CD8-positive, alpha-beta T cell (primary cell): ENCODE measurements at places on chromosomes 2 and 18.

DNA sequence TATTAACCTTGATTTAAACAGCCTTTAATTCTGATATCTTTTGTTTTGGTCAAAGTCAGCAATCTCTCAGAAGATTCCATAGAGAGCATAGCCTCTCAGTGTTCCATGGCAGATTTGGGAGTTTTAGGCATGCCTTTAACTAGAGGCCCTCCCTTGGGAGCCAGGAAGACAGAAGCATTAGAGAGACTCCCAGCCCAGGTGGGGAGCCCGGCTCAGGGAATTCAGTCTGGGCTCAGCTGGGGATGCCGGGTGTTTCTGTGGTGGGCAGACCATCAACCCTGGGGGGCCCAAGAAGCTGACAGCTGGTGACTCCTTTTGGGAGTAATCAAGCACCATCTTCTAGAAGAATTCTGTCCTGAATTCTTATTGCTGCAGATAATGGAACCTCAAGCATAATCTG lies 99.7 kb upstream of the CELF4 start:
- DNase-seq, result no peak

DNA sequence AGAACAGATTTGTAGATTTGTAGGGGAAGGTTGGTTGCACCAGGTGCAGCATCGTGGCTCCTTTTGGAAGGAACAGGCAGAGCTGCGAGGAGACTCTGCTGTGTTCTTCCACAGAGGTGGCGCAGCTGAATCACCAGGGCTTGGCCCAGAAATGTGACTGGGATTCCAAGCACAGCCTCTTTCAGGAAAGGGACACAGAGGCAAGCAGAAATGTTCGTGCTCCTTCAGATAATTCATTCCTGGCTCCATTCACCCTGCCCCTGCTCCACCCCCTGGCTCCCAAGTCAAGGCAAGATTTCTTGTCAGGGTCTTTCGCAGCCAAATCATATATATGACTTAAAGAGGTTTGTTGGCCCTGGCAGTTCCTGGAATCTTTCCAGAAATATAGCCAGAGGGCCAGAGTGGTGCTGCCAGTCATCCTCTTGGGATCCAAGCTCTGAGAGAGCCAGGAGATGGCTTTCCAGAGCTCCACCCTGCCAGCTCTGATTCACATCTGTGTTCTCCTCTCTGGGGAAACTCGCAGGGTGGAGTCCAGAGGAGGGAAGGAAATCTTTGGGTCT lies 203.9 kb upstream of the TANK start:
- no peak for DNase-seq

DNA sequence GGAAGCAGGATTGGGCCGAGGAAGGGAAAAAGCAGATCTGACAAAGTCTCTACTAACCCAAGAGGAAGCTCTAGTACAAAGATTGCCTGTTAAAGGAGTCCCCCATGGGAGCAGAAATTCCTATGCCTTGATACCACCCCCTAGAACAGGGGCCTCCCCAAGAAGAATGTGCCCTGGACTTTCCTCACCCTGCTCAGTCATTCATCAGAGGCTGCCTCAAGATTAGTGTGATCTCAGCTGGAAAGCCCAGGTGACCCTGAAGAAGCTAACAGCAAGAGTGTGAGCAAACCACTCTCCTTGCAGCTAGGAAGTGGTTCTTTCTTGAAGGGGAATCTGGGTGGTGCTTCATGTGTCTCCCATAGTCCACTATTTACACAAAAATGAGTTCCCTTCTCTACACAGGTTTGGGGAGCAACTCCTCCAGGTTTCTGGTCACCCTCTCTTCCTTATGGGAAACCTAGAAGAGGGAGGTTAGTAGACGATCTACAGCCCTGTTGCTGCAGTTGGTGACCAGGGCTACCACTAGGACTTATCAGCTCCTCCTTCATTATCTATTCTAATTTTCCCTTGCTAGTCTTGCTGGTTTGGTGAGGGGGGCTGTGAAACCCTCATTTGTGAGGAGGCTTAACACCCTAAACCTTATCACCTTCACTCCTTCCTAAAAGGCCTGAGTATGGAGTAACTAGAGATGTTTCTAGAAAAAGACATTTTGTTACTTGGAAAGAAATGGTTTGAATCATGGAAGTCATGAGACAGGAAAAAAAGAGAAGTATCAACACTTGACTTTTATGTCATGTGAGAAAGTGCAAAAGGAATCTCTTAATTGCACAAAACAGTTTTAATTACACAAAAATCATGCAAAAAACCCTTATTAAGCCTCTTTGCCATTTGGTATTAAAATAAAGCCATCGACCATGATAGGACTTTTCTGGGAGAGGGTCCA lies 2.9 kb upstream of the WDR7 start:
- no peak for DNase-seq

DNA sequence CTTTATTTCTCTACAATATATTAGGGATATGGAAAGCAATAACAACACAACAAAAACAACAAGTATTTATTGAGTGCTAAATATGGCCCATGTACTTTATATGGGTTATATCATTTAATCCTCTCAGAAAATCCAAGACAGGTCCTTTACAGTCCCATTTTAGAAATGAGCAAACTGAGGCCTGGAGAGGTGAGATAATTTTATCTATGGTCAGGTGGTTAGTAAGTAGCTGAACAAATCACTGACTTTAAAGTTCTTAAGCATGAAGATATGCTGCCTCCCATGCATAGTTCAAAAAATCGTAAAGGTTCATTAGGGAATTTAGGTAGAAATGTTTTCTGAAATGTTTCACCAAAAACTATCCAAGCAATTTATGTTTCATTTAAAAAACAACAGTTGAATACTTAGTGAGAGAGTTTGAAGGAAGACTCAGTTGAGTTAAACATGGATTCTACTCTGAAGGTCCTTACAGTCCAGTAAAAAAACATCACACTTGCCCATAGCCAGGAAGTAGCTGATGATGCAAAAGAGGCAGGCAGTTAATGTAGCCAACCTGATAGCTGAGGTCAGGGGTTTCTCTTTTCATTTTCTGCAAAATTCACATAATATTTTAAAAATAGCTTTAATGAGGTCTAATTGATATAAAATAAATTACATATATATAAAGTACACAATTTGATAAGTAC lies 7.6 kb upstream of the NFE2L2 start:
- DNase-seq, result no peak

DNA sequence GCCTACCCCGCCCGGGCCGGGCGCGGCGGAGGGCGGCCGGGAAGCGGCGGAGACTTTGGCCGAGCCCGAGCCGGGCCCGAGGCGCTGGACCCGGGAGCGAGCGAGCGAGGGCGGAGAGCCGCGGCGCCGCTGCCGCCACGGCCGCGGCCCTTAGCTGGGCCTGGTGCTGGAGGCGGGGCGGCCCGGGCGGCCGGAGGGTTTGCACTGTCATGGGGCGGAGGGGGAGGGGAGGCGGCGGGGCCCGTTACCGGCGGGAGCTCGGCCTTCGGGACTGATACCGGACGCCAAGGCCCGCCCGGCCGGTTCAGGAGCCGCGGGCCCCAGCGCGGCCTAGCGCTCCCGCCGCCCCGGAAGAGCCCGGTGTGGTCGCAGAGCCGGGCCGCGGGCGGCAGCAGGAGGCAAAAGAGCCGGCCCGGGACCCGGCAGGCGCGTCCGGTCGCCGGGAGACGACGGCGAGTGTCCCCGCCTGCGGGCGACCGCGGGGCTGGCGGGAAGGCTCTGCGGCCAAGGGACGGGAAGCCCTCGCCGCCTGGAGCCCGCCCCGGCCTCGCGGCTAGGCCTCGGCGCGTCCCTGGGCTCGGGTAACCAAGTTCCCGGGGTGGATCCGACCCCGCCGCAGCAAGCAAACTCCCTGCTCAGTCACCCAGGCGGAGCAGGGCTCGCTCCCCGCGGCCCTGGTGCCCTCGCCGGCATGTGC lies 697 bp downstream of the KCMF1 start:
- DNase-seq, result peak; percentile 78

- DNase-seq, result no peak
Measured at GRCh38 chr2:154794406-154794805, 95.9 kb downstream of the KCNJ3 start.

DNA sequence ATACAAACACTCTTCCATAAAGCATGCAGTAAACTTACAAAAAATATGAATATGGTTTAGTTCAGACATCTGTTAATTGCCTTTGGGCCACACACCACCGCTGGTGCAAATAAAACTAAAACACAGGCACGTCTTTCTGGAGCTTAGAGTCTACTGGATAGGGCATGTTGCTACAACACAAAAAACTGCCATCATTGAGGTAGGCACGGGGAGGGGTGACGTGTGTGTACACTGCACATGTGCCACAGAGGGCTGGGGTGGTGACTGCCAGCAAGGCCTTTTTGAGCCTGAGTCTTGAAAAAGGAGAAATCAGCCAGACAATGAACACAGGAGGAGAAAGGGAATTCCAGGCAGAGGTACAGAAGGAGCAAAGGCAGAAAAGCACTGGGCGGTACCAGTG lies 5.1 kb downstream of the SERPINE2 start:
- DNase-seq, result no peak

- DNase-seq, result no peak
Measured at GRCh38 chr18:3538954-3539617, 89.1 kb downstream of the TGIF1 start.

- DNase-seq, result no peak
Measured at GRCh38 chr18:76588601-76589226, 93.7 kb upstream of the ZNF516 start.

GRCh38 chr18:23450022-23450421 lies 3.1 kb upstream of the RIOK3 start:
- DNase-seq, result no peak
